Dermis blood vessel endothelial cell (primary cell): ENCODE measurements at places on chromosomes 2 and 18. TPM values are rescaled to one million over a fixed set of nuclear protein-coding genes. Genes with fewer than 3 reads are reported as not detected.
A peak's percentile ranks its signal among the peaks of the same experiment; 100 is the strongest.

The PRKAG3 gene
- total RNA-seq: not detected in 2 replicates

- DNase-seq: no peak
Observed at GRCh38 chr2:193808877-193809276, 1614.1 kb upstream of the TMEFF2 start.

The CERKL gene
- total RNA-seq: not detected in 2 replicates

DNA sequence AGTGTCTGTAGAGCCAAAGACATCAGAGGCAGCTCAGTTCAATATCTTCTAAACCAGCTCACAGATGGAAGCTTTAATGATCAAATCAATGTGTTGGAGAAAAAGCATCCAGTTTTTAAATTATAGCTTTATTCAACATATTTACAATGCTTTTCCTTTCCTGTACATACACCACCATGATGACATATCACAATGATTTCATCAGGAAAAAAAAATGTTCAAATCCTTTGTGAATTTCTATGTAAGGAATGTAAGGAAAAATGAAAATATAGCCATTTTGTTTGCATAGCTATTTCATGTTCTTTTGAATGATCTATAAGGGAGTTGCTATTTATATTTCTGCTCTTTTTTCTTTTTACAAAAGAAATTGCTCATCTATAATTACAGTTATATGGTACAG, 134.7 kb upstream of the CDH20 start:
- no peak for DNase-seq

The SH3RF3 gene
- total RNA-seq: 7.7 and 13.5 TPM in 2 replicates

- DNase-seq: no peak
Observed at GRCh38 chr2:161170958-161171932, 11.0 kb downstream of the TANK start.

The SCN7A gene
- under 0.01 TPM in 1 of 2 replicates, not detected in the other for total RNA-seq

DNA sequence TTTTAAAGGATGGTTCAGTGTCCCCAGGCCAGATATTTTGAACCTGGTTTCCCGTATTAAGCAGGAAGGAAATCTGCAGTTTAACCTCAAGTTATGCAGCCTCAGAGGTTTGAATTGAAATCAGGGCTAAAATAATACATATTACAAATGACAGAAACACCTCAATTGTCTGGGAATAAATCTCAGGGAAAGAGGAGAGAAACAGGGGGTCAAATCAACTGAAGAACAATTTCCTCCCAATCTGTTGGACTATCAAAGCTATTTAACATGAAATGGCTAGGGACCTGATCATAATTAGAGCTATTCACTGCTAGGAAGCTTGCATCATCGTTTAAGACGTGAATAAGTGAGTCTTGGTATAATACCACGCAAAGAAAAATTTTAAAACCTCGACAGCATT, 150.0 kb upstream of the ARHGAP28 start:
- DNase-seq: no peak

DNA sequence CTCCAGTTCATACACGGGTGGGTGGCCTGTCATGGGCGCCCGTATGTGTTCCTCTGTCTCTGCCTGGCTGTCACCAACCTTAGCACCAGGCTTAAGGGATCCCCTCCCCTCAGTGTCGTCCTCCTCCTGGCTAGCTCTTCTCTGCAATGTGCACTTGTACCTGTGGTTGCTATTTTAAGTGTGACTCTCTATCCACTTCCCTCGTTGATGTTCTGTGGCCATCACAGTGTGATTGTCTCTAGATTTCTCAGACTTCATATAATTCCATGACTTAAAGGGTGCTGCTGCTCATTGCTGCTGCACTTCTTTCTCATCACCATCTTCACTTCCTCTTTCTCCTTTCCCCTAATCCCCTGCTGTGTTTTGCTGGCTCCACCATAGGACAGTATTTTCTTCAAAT, 143.4 kb downstream of the EML6 start:
- no peak for DNase-seq

The ASPRV1 gene
- total RNA-seq: 0.14 and 0.34 TPM in 2 replicates

DNA sequence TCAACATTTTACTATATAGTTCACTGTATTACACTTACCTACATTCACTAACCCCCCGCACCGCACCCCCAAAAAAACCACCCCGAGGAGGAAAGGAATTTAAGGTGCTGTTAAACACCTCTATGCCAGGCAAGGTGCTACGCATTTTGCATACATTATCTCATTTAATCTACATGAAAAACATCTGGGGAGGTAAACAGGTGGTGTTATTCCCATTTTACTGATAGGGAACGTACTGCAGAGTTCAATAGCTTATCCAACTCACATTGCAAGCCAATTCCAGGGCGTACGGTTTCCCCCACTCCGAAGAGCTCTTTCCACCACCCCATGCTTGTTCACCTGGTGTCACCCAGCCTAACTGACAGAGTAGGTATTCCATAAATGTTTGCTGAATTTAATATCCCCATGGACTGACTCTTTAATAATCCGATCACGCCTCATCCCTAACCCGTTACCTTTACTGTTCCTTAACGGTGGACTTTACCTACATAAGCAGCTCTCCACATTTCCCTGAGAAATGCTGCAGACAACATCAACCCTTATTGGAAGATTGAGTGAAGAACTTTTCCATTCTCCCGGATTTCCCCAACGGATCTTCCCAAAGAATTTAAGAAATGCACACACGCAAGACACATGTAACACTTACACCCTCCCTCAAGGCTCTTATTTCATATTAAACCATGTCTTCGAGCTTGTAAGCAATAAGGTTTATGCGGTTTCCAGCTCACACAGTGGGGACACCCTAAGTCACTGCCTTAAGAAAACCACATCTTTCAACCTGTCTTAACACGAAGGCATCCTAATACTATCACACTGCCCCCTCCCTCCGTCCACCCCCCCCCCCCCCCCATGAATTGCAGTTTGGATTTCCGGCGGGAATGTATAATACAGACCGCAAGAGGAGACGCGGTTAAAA, 1.2 kb downstream of the RAPH1 start:
- DNase-seq: peak; percentile 45

The KCTD18 gene
- 11.0 and 11.1 TPM in 2 replicates for total RNA-seq

The ATP6V1B1 gene
- total RNA-seq: not detected in 2 replicates

DNA sequence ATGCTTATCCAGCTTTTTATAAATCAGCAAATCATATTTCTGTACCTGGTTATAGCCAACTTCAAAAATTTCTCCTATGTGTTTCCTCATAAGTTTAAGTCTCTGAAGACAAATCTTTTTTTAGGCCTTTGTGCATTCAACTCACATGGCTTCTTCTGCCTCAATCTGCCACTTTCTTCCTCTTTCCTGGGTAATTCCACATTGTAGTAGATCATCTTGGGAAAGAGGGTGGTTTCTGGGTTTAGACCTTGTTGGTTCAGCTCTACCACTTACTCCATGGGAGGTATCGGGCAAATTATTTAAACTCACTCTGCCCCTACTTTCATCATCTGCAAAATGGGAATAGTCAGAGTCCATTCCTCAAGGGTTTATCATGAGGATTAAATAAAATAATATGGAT, 707.0 kb upstream of the ZEB2 start:
- DNase-seq: no peak

DNA sequence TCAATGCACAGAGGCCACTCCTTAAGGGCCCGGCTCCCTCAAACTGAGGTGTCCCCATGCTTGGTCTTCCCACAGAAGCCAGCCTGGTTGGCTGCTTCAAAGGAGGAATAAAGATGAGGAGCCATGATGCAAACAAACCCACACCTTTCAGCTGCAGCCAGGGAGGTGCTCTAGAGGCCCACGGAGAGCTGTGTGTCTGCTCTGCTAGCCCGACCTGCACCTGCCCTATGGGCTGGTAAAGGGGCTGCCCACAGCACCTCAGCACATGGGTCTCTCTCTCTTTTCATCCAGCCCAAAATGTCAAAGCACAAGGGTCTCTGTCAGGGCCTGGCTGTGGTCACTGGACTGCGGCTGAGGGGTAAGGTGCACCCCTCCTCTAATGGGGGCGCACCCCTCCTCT, 132.1 kb downstream of the MSH2 start:
- no peak for DNase-seq

GRCh38 chr2:161844822-161845221, 220.6 kb downstream of the SLC4A10 start:
- no peak for DNase-seq

DNA sequence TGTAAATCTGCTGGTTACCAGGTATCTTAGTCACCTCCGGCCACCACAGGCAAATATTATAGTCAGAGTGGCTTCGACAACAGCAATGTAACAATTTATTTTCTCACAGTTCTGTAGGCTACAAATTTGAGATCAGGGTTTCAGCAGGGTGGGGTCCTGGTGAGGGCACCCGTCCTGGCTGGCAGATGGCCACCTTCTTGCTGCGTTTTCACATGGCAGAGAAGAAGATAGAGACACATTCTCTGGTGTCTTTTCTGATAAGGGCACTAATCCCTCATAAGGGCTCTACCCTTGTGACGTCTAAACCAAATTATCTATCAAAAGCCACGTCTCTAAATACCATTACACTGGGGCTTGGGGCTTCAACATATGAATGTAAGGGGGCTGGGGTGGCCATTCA, 843.2 kb upstream of the FANCL start:
- DNase-seq: no peak

The CTDP1 gene
- total RNA-seq: 31.1 and 38.0 TPM in 2 replicates
